ENCODE measurements at places on chromosomes 4 and X.

DNA sequence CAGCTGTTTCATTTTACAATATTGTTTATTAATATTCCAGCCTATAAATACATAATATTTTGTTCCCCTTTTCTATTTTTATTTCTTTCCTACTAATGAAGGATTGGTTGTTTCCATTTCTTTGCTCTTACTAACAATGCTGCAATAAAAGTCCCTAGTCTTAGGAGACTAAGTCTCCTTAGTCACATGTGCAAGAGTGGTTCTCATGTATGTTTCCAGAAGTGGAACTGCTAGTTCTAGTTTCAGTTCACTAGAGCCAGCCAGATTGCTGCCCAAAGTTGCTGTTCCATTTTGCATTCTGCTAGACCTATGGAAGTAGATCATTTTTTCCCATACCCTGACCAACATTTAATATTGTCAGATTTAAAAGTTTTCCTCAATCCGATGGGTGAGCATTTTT lies 44.3 kb downstream of the CNGA1 start:
- DNase-seq = no peak

DNA sequence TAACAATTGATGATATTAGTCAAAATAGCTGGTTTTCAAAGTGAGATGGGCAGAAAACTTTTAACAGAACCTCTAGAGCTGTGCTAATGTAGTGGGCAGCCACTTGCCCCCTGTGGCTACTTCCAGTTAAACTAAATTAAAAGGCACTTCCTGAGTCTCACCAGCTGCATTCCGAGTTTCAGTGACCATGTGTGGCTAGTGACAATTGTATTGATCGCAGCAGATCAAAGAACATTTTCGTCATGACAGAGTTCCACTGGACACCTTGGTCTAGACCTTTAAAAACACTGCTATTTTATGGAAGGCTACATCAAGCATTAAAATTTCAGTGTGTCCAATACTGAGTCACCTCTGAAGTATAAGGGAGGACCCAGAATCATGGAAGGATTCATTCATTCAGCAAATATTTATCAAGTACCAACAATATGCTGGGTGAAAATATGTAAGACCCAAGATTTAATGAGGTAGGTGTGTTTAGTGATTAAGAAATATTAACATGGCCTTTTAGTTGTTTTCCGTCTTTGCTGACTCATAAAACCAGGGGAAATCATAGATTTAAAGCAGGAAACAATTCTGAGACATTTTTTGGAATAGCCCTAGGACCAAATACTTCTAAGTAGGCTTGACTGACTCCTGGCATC lies 5.1 kb upstream of the FAT1 start:
- no peak for DNase-seq

DNA sequence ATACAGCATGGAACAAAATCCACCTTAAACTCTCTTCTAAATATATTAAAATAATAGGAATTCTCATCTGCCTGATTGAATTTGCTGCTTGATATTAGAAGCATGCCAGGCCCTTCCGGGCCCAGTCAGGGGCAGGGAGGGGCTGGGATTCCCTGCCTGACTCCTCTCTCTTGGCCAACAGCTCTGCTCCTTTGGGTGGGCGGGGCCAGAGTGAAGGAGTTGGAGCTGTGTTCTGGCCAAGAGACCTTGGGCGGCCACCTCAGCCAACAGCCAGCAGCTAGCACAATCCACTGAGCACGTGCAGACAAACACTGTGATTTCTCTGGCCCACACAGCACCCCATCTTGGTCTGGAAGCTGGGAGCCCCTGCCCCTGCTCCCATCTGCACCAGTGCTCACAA lies 140.3 kb downstream of the PJA1 start:
- no peak for DNase-seq

DNA sequence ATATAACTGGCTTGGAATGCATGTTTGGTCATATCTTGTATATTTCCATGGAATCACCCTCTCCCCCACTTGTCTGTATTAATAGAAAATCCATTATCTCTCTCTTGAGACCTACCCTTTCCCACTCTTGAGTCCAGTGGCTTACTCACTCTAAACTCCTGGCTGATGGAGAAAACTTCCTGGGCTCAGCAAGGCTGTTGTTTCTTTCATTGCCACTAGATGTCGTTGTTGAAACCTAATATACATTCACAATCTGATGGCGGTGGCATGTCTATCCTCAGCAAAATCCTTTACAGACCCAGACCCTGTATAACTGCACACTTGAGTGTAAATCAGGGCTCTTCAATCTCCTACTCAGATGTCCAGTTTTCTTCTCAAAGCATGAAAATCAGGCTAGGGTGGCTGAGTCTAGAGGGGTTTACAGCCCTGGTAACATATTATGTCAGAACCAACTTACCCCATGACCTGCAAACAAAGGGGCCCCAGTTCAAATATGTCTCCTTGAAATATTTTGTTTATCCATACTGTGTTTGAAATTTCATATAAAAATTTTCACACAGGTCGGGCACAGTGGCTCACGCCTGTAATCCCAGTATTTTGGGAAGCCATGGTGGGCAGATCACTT lies 70.0 kb upstream of the FAM241A start:
- no peak for DNase-seq

GRCh38 chr4:6688879-6689505 lies 4.7 kb upstream of the S100P start:
- peak; percentile 63 for DNase-seq

DNA sequence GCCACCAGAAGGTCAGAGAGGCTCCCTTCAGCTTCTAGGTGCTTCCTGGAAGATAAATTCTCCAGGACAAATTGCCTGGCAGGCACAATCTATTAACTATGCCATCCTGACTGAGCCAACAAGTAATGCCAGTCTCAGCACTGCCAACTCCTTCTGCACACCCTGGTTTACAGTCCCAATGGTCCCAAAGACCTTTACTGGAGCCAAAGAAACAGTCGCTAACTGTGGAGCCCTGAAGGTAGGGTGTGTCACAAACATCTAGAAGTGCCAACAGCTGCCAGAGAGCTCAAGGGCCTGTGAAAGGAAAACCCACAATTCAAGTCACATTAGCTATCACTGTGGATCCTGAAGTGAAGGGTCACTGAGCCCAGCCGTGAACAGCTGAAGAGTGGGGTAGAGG lies 34.9 kb upstream of the CITED1 start:
- no peak for DNase-seq

DNA sequence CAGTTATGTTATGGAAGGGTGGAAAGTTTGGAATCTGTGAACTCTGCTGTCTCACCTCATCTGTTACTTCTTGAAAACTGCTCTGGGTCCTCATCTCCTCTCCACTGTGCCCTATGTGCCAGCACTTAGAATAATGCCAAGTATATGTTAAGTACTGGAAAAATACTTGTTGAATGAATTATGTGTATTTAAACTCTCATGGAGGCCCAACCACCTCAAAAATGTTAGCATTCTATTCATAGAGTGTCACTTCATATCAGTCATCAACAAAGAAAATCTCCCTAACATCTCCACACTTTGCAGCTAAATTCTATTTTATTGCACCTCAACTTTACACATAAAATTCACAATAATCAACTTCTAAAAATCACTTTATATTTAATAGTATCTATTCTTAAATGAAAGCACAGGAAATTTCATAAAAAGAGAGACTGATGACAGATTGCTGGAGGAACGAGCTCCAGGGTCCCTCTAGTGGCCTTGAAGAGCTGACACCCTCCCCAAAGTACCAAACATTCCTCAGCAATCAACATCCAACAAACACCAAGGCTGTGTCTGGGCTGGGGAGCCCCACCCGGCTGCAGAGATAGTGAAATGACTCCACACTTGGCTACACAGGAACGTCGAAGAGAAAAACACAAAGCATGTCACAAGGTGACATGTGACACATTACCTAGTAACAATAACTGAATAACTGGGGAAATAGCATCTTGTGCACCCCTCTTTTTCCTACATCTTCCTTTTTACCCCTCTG lies 45.8 kb downstream of the SLC39A8 start:
- peak; percentile 27 for DNase-seq

- no peak for DNase-seq
Observed at GRCh38 chr4:55125087-55125721, at the start of gene KDR. Gene KDR (minus strand): TSS chr4:55125595. CDS start chr4:55125293, 302 bp downstream.

DNA sequence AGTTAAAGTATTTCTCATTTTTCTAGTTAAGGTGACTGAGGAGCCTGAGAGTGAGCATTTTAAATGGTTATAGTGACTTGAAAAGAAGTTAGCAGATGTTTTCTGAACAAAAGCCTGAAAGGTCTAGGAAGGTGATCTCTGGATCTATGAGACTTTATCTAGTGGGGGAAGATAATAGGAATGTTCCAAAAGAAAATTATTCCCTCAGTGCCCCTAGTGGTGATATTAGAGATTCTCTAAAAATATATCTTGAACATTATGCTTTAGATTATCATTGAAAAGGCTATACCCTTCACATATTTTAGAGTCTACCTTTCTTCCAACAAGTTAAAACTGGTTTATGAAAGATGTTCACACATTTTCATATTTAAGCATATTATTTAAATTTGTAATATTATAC lies 69.0 kb upstream of the SPANXN1 start:
- no peak for DNase-seq

GRCh38 chrX:1392376-1393068 lies 609 bp upstream of the SLC25A6 start:
- no peak for DNase-seq

DNA sequence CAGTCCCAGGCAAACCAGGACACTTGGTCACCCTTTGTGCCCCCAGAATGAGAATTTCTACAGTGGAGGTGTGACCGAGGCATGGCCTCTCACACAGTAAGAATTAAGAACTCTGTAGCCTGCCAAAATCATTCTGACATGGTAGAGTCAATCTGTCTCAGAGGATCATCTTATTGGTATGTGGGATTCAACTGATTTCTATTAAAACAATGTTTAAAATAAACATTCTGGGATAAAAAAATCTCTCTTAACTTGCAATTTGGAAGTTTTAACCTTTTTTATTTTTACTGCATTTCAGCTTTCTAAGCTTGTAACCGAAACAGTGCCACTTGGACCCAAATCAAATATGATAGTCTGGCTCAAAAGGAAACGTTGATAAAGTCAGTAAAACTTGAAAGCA lies 165.4 kb upstream of the LDB2 start:
- no peak for DNase-seq

- peak; percentile 2 for DNase-seq
Observed at GRCh38 chr4:63817196-63817865, 591.9 kb downstream of the TECRL start.

- DNase-seq = no peak
Observed at GRCh38 chrX:48816014-48816810, 10.1 kb upstream of the ERAS start.

DNA sequence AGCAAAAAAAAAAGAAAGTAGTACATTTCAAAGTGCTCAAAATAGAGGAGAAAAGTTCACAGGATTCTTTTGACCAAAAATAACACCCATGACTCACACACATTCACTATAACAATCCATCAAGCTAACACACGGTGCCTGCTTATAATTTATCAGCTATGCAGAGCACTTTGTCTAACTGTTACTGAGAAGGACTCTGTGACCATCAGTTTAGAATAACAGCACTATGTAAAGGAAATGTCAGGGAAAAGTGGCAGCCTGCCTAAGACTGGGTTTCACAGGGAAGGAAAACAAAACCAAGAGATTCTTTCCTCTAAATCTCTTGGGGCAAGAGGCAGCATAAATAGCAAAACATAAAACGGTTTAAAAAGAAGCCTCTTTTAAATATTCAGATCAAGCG lies 54.8 kb downstream of the CCDC149 start:
- DNase-seq = peak; percentile 78

GRCh38 chr4:131093303-131093702 lies 1997.4 kb downstream of the C4orf33 start:
- DNase-seq = no peak

GRCh38 chr4:27350161-27350560 lies 489.5 kb downstream of the STIM2 start:
- no peak for DNase-seq

DNA sequence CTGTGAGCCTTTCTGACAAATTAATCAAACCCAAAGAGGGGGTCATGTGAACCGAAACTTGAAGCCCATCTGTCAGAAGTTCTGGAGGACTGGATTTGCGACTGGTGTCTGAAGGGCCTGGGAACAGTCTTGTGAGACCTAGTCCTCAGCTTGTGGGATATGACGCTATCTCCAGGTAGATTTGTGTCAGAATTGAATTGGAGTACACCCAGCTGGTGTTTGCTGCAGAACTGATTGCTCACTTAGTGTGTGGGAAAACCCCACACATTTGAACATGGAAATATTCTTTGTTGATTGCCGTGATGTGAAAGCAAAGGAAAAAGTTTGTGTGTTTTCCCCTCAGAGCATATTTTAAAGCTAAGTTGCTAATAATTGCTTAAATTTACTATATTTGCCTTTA lies 30.3 kb upstream of the TMSB15B start:
- no peak for DNase-seq

DNA sequence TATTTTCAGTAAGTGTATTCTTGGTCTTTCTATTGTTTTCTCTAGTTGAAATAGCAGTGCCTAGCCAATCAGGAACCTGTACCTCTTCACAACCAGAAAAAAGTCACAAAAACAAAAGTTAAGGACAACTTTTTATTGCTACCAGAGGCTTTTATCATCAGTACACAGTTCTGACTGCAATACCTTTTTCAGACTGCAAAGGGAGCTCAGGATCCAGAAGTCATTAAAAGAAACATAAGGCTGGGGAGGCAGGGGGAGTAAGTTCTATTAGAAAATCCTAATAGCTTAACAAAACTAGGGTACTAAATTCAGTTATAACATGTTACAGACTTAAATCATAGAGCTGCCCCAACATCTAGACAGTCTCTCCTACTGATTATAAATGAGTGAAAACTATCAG lies 28.8 kb downstream of the CCNI start:
- no peak for DNase-seq

- DNase-seq = peak; percentile 42
Observed at GRCh38 chr4:117577686-117578311, 456.5 kb upstream of the NDST3 start.

DNA sequence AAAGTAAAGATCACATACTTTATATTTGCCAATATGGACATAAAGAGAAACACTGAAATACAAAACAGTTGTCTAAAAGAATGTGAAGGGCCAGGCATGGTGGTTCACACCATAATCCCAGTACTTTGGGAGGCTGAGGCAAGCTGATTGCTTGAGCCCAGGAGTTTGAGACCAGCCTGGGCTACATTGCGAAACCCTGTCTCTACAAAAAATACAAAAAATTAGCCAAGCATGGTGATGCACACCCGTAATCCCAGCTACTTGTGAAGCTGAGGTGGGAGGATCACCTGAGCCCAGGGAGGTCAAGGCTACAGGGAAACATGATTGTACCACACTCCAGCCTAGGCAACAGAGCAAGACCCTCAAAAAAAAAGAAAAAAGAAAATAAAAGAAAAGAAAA lies 11.8 kb downstream of the RBM47 start:
- no peak for DNase-seq

- DNase-seq = peak; percentile 9
Observed at GRCh38 chr4:82851885-82852750, 38.8 kb downstream of the SEC31A start.

DNA sequence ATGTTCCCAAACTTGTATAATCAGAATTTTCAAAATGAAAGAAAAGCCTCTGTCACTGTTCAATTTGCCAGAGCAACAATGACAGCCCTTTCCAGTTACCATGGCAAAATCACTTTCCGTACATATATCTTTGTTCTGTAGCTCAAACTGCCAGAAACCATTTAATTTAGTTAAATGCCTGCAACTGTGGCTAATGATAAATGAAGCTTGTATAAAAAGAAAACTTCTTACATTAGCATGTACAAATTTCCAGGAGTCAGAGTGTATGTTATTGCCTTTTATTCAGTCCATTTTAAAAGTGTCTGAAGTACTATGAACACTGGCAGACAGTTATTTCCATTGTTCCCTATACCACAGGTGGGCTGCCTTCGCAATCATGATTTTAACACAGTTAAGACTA lies 30.3 kb downstream of the ARAP2 start:
- no peak for DNase-seq

GRCh38 chrX:39760930-39761329 lies 336.8 kb downstream of the BCOR start:
- DNase-seq = no peak

GRCh38 chr4:6520051-6520636 lies 47.7 kb upstream of the PPP2R2C start:
- DNase-seq = no peak

Measured in retinal pigment epithelial cell (primary cell).